ENCODE measurements at places on chromosomes 12 and 14.

- DNase-seq: no peak
Observed at GRCh38 chr14:60984196-60984595, 3.2 kb downstream of the SLC38A6 start.

DNA sequence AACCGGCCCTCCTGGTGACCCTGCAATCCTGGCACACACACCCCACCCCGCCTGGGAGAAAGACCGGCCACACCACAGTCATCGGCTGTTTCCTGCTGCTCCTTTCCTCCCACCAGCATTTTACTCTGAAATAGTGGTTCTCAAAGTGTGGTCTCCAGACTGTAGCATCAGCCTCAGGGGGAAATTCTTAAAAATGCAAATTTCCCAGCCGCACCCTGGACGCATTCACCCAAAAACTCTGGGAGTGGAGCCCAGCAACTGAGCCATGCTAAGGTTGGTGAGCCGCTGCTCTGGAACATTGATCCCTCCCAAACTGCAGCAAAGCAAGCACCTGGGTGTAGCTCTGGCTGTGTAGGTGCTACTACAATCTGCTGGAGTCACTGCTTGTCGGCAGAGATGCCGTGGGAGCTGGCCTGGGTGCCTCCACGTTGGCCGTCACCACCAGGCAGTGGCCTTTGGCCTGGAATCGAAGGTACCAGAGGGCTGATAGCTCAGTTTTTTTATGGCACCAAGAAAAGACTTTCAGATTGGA lies 38.4 kb upstream of the BCL2L14 start:
- no peak for DNase-seq

DNA sequence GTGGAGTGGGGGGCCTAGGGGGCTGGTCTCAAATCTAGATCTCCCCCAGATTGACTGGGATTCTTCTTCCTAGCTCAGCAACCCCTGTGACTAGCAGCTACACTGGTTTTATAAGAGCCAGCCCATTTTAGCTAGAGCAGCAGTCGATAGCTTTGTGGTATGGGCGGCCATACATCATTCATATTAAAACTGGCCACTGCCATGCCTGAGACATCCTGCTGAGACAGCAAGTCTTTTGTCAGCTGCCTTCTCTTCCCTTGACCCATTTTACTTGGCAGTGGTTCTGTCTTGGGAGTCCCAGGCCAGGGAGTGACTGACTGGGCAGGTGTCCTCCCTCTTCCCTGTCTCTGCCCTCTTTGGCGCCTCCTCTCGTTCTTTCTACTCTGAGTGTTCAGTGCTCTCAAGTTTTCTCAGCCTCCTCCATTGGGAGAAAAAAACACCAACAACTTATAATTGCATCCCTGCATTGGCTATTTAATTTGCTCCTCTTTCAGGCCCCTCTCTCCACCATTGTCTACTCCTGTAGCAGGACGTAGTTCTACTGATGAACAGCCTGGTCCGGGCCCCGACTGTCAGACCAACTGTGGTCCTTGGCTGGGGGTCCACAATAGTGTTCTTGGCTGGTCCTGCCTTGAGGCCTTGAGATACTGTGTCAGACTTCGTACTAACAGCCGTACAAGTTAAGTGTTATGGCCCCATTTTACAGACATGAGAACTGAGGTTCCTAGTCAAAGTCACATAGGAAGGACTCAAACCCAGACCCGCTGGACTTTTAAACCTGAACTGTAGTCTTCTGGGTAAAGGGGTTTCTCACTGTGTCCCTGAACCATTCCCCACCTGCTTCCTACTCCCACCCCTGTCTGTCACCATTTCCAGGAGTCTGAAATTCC lies 18.3 kb upstream of the JDP2 start:
- no peak for DNase-seq

DNA sequence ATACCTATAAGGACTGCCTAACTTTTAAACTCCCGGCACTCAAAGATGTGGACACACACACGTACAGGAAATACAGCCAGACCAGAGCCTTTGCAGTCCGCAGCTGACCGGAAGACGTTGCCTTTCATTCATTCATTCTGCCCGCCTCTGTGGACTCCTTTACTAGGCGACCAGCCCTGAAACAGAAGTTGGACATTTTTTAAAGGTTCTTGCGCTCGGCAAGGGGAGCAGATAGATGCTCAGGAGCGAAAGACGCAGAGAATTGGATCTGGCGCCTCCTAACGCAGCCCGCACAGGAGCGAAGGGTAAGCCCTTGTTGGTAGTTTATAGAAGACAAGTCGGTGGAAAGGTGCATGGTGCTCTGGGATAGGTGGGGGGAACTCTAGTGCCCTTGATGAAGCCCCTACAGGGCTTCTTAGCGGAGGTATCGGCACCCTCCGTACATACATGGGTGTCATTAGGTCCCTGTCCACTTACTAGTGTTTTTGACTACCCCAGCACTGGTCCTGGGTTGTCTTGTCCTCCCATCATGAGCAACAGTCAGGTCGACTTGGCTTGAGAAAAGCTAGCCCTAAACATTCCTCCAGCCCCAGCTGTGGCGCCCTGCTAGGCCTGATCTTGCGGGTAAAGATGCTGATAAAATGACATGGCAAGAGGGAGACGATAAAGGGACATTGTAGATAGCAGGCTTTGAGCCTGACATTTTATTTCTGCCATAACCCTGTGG lies at the start of gene KDM2B:
Gene KDM2B, minus strand, starts transcription at position 65 of the 727 bp plus-strand sequence. CDS start 112 bp downstream, outside the sequence.
- DNase-seq: peak; percentile 15

GRCh38 chr12:106220536-106220935 lies 27.3 kb downstream of the CKAP4 start:
- no peak for DNase-seq

DNA sequence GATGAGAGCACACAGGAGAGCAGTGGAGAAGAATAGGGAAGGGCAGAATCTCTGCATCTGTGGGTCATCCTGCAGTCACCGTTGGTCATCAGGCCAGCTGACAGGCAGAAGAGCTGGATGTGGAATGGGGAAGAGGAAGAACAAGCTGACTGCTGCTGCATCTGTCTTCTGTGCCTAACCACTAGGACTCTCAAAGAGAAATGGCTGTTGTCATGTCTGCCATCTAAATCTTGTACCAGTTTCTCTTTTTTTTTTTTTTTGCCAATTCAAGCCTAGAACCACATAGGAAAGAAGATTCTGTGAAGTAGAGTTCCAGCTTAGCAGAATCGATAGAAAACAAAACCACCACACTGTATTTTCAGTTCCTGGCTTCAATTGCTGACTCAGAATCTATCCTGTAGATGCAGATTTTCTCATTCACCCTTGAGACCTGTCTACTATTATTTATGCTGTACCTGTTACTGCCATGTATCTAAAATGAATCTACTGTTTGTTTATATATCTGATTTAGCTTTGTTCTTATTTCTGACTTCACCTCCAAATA lies 421.9 kb upstream of the PRICKLE1 start:
- no peak for DNase-seq

GRCh38 chr14:52014601-52015267 lies 25.4 kb downstream of the RTRAF start:
- DNase-seq: no peak

DNA sequence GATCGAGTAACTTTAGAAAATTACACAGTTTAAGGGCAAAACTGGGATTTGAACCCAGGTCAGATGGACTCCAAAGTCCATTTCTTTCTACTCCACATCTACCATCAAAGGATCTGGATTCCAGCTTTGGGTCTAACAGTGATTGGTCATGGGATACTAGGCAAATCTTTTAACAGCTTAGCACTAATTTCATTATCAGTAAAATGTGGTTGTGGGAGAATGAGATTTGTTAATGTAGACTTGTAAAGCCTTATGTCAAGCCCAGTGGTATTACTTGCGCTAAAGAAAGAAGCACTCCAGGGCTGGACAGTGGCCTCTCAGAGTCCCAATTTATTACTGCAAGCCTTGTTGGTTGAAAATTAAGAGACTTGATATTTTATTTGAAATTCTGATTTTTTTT lies 65.2 kb upstream of the MANSC4 start:
- DNase-seq: no peak

GRCh38 chr14:77377502-77377844 lies 294 bp downstream of the SAMD15 start:
- DNase-seq: no peak

- no peak for DNase-seq
Observed at GRCh38 chr12:100331871-100332270, 25.0 kb upstream of the SLC17A8 start.

- DNase-seq: no peak
Observed at GRCh38 chr12:65460063-65460462, 181.6 kb downstream of the MSRB3 start.

- DNase-seq: no peak
Observed at GRCh38 chr12:51403681-51404136, 12.5 kb upstream of the GALNT6 start.

- no peak for DNase-seq
Observed at GRCh38 chr14:88137327-88137726, 132.4 kb downstream of the GPR65 start.

DNA sequence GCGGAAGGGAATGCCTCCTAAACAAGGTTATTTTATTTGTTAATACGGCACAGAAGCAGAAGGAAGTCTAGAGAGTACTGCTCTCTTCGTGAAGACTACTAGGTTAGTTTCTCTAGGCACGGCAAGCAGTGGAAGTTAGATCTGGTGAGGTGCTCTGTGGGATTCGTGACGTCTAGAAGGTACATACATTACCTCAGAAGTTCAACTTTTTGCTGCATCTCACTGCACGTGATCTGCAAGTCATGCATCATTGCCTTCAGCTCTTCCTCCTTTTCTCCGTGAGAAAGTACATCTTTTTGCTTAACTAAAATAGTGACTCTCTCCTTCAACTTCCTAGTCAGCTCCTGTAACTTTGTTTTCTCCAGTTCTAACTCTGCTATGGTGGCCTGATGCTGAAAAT lies 74.7 kb downstream of the NIN start:
- DNase-seq: no peak

DNA sequence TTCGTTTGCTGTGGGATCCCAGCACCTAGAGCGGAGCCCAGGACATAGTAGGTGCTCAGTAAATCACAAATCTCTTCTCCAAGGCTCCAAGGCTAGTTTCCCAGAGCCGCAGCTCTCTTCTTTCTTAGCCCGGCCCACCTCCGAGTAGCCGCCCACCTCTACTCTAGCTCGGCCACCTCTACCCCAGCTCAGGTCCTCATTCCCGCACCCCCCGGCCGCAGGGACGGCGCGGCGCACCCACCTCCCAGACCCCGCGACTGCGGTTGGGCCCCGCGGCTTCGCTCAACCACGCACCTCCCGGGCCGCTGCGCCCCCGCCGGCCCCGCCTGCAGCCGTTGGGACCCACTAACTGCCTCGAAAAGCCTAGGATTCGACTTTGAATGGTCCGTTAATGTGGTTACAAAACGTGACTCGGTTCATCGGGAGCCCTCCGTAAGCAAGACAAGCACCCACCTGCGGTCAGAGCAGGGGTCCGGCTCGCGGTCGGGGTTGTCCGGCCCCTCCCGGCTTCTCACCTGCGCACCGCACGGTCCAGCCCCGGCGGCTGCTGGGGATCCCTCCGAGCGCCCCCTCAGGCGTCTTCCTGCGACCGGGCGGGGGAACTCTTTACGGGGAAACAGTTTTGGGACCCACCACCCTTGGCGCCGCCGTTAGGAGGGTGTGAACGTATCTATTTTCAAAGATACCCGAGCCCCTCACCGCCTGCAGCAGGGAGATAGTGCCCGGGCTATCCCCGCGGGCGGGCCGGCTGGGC lies at the start of gene SLC2A14:
Gene SLC2A14, minus strand, starts transcription at position 350 of the 754 bp plus-strand sequence. CDS start 3,035 bp downstream, outside the sequence.
- DNase-seq: no peak

- DNase-seq: no peak
Observed at GRCh38 chr12:113582521-113583218, 111.0 kb upstream of the LHX5 start.

DNA sequence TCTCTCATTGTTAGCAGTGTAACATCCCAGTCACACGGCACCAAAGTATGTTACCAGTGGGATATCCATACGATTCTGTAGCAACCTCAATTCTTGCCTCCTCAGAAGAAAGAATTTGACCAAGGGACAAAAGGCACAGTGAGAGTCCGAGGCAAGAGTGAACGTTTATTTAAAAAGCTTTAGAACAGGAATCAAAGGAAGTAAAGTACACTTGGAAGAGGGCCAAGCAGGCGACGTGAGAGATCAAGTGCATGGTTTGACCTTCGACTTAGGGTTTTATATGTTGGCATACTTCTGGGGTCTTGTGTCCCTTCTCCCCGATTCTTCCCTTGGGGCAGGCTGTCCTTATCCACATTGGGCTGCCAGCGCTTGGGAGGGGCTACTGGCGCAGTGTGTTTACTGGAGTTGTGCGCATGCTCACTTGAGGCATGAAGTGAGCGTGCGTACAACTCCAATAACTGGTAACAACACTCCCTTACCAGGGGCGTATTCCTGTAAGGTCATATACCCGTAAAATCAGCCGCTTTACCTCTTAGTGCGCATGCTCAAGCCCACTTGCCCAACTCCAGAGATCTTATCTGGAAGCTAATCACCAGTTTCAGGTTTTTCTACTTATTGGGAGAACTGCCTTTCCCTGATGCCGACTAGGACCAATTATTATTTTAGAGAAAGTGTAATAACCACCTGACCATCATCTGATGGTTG lies 71.7 kb downstream of the FAR2 start:
- no peak for DNase-seq

DNA sequence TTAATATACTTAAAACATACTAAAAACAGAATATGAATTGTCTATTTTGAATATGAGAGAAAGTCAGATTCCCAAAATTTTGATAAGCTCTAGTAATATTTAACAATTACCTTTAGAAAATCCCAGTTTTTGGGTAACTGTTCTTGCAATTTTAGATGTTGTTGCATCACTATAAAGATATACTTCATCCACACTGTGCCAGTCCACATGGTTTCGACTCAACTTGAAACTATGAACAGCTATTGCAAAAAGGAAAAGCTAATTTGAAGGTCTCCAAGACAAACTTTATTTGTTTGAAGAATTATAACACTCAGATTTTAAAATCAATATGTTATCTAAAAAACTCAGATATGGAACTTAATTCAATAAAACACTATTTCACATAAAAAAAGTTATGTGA lies 59.9 kb downstream of the DDHD1 start:
- DNase-seq: no peak

GRCh38 chr12:50123203-50123602 lies 11.2 kb downstream of the COX14 start:
- DNase-seq: no peak

DNA sequence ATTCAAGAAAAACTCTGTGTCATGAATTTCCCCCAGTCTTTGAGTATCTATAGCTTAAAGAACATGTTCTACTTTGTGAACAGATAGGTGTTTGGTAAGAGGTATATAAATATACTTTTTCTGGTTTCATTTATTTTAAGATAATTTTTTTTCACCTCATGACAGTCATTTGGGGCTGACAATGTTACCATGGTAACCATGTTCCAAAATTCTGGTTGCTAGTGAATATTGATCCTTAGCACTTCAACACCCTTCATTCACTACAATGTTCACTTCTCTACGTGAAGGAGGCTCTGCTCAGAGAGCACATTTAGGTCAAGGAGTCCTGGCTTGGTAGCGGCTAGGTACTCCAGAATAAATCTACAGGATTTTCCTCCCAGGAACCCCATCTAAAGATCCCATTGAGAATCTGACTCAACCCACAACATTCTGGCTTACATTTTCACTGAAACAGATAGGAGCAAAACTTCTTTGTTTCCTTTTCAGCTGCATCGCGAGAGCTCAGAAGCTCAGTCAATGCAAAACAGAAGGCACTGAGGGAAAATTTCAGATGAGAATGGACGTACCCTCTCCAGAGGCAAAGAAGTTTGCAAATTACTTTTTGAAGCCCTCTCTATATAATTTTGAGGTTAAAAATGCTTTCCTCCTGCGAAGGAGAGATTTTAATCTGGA lies 93.6 kb downstream of the ARF6 start:
- no peak for DNase-seq

GRCh38 chr12:101021442-101021841 lies 188.6 kb downstream of the SLC5A8 start:
- DNase-seq: no peak

GRCh38 chr12:65229441-65229840 lies 49.0 kb upstream of the MSRB3 start:
- no peak for DNase-seq

- DNase-seq: no peak
Observed at GRCh38 chr12:123530668-123531067, 2.9 kb downstream of the RILPL1 start.

All from stimulated activated naive CD4-positive, alpha-beta T cell (primary cell).